ENCODE measurements at places on chromosomes 2 and 18.

DNA sequence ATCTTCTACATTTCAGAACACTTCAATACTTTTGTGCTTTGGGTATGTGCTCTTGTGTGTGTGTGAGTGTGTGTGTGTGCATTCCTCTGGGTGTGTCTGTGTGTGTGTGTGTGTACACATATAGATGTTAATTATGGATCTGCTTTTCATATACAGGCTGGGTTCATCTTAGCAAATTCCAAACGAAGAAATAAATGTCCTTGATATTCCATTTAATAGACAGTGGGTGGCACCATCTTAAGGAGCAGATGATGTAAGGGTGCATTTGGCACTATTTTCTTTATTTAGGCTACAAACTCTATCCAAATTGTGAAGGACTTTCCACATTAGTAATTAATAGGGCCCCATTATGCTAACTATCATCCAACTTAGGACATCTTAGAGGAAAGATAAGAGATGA, 425.8 kb upstream of the POU3F3 start:
- no peak for DNase-seq

DNA sequence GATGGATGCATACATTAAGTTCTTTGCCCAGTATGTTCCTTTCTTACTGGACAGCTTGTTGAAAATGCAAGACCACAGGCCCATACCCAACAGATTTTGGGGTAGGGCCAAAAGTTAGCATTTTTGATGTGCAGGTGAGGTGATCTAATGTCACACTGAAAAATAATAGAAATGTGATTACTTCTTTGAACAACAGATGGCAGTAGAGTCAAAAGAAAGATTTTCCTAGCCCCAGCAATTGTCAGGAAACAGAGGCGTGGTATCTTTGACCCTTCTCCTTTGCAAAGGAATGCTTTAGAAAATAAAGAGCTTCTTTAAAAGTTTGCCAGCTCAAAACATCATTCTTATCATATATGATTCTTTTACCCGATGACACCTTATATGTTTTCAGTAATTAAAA, 343.6 kb upstream of the SYT4 start:
- peak; percentile 24 for DNase-seq

DNA sequence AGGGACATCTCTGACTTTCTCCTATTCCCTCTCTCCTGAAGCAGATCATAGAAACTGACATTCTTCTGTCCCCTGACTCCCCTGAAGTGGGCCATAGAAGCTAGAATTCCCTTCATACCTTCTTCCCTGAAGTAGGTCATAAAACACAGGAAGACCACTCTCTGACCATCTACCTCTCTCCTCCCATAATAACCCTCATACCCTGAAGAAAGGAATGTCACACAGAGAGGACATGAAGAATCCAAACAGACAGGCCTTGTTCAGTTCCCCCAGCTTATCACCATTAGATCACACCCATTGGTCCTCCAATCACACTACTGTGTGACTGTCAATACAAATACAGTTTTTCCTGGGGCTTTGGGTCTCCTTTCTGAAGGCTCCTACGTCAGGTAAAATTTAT, 347.1 kb downstream of the DLGAP1 start:
- DNase-seq: no peak

- DNase-seq: peak; percentile 71
Observed at GRCh38 chr2:15577071-15577735, 14.5 kb upstream of the DDX1 start.

- no peak for DNase-seq
Observed at GRCh38 chr18:12391487-12392165, 14.6 kb upstream of the AFG3L2 start.

- DNase-seq: no peak
Observed at GRCh38 chr2:233455006-233455405, 100.7 kb downstream of the DGKD start.

DNA sequence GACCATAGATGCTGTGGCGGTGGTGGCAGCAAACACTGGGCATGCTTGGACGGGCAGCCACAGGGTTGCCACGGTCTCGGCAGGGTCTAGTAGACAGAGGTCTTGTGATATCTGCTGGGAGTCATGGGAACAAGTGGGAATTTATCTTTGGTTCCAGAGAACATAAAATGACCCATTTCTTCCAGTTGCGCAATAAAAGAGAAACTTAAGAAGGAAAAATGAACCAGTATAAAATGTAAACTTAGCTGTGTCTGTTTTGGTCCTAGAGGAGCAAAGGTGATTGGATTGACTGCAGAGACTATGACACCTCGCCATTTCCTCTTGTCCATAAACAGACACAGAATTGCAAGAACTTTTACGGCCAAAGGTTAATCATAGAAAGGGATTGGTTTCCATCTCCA, 132.6 kb upstream of the RBBP8 start:
- DNase-seq: no peak

- no peak for DNase-seq
Observed at GRCh38 chr18:46702471-46702870, 45.5 kb upstream of the LOXHD1 start.

GRCh38 chr2:179428649-179429048, 164.0 kb upstream of the SESTD1 start:
- DNase-seq: no peak

GRCh38 chr2:237485304-237485703, 1.7 kb upstream of the MLPH start:
- DNase-seq: no peak

DNA sequence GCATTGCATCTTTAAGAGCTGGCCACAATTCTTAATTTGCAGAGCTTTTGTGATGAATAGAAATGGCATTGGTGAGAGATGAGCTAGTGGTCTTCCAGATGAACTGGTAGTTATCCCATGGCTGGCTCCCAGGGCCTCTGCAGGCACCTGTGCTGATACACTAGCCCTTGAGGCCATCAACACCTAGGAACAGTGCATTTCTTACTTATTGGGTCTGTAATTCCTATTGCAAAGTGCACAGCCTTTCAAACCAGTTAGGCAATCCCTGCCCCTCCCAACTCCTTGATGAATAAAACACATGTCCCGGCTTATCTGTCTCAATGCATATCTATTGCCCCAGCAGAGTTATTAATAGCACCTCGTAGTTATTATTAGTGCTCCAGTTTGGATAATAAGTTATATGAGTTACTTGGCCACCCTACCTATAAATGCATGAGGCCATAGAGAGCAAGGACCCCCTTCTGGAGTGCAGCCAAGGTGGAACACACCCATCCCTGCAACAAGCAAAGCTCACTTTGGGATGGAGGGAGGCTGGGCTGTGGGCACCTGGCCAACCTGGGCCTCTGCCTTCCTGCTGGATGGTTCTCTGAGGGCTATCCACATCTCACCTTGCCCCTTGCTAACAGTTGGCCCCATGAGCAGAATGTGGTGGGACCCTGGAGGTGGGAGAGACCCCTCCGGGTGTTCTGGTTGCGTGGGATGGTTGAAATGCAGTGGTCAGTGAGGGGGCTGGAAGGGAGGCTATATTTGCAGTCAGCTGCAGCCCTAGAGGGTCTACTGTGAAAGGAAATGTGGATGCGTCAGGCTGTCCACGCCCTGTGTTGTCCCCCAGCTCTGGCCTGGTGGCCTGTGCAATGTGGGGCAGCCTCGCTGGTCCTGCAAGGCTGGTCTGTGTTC, 455.9 kb upstream of the HS6ST1 start:
- DNase-seq: no peak

DNA sequence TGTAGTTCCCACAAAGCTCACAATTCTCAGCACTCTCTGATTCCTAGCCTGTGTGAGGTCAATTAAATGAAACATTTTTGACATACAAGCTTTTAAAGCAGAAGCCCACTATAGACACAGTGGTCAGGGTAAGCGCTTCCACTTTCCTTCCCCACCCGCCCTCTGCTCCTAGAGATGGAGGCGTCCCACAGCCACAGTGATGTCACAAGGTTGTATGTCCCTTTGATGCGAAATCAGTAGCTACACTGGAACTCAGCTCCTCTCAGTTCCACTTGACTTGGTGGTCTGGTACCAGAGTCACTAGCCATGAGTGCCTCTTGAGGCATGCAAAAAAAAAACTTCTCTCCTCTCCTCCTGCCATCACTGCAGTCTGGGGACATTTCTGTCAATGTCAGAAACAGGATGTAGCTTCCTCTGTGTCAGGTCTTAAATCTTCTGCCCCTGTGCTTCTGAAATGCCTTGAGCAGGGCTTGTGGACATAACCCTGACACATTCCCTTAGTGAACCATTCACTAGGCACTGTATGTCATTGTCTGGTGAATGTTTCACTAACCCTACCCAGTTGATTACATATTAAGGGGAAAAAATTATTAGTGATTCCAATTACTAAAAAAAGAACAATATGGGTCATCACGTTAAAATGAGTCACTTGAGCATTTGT, 7.8 kb downstream of the SULT1C4 start:
- DNase-seq: no peak

GRCh38 chr2:222862106-222862908, 1.5 kb downstream of the ACSL3 start:
- no peak for DNase-seq

GRCh38 chr18:48355276-48356115, 53.7 kb downstream of the ZBTB7C start:
- DNase-seq: no peak

DNA sequence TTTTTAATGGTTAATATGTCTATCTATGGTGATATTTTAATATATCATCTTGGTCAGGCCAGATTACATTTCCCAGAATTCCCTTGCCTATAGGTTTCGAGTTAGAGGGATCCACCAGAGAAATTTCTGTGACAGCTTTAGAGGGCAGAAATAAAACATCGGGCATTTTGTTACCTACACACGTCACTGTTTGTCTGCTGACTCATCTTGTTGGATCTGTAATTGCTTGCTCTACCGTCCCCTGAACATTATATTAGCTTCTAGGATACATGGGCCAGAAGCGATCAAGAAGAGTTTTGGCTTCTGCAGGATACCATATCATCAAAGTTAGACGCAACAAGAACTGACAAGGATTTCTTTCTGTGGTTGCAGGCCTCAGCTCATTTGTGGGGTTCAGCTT, 795.8 kb upstream of the GCFC2 start:
- no peak for DNase-seq

DNA sequence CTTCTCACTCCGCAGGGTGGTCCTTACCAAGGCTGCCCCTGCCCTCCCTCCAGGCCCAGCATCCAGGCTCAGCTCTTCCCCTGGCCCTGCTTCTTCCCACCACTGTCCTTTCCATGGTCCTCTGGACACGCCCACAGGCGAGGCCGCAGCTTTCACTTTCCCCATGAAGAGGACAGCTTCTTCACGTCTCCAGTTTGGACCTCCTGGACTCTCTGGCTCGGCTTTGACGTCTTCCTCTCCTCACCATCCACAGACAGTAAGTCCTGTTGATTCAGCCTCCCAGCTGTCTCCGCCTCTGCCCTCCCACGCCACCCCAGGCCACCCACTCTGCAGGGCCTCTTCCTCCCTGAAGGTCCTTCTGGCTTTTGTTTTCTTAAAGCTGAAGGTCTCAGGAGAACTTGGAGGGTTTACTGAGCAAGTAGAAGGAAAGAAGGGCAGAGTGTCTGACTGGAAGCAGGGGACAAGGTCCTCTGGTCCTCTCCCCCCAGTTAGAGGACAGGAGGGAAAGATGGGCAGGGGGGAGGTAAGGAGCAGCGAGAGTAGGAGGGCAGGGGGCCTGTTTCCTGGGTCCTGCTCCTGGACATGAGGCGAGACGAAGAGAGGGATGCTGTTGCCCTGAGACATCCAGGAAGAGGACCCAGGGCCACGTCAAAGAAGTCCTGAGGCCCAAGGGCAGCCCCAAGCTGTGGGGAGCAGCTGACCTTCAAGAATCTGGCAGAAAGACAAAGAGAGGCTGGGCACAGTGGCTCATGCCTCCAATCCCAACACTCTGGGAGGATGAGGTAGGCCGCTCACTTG, 24.7 kb upstream of the NMUR1 start:
- no peak for DNase-seq

DNA sequence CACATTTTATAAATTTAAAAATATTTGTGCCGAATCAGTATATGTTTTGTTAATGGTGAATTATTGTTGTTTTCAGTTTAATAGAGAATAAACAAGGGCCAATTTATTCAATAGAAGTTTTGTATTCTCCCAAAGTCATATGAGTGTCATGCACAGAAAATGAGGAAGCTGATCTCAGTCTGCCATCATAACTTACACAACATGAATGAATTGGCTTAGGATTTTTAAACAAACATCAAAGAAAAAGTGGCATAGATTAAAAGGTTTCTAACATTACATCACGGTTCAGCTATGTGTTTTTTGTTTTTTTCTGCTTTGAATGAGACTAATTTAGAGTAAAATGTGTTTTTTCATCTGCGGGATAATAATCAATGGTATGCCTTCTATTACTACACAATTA, 123.4 kb upstream of the CTNNA2 start:
- DNase-seq: no peak

GRCh38 chr2:119013671-119014070, 71.7 kb downstream of the MARCO start:
- DNase-seq: no peak

DNA sequence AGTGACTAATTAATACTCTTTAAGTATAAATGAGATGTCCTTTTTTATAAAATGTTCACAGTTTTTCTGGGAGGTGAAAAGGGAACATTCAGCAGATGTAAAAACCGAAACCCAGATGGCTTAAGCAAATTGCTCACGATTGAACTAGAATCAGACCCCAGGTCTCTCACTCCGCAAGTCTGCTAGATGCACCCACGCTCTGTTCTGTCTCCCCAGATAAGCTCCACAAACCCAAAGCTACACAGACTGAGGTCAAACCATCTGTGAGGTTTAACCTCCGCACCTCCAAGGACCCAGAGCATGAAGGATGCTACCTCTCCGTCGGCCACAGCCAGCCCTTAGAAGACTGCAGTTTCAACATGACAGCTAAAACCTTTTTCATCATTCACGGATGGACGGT, 3.2 kb downstream of the LIPG start:
- DNase-seq: no peak

DNA sequence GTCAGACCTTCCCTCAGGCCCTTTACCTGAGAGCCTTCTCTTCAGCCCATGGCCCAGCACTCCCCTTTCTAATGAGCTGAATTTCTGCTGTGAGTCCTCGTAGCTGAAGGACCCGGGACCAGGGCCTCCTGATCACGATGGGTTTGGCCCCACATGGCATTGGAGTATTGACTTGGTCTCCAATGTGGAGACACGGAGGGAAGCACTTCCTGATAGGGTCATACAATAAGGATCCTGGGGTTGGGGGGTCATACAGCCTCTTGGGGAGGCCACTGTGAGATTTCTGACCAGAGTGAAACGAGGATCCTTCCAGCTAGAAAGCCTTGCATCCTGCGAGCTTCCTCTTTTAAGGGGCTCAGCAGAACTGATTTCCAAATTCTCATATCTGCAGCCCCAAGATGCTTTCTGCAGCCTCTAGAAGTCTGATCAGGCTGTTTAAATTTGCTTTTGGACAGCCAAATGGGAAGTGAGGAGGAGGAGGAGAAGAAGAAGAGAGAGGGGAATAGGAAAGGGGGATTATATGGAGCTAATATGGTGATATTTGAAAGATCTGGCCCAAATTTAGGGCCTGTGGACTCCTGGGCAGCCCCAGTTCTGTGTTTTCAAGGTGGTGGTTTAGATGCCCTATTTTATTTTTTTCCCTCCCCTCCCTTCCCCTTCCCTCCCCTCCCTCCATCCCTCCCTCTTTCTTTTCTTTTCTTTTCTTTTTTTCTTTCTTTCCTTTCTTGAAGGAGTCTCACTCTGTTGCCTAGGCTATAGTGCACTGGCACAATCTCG, 38.9 kb downstream of the RHOB start:
- no peak for DNase-seq

Measured in NCI-H1092 (cell line).